ENCODE measurements at places on chromosomes 11 and 22.

GRCh38 chr11:74339619-74340018, 28.2 kb upstream of the P4HA3 start:
- no peak for DNase-seq

DNA sequence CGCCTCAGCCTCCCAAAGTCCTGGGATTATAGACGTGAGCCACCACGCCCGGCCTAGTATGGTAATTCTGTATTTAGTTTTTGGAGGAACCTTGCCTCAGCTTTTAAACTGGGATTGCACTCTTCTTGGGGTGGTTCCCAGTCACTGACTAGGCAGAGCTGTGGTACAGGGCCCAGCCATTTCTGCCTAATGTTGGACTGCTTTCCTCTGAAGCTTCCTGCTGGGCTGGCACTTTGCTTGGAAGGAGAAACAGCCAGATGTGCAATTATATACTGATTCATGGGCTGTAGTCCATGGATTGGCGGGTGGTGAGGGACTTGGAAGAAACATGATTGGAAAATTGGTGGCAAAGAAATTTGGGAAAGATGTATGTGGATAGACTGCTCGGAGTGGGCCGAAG, 17.6 kb upstream of the MCHR1 start:
- DNase-seq: no peak

DNA sequence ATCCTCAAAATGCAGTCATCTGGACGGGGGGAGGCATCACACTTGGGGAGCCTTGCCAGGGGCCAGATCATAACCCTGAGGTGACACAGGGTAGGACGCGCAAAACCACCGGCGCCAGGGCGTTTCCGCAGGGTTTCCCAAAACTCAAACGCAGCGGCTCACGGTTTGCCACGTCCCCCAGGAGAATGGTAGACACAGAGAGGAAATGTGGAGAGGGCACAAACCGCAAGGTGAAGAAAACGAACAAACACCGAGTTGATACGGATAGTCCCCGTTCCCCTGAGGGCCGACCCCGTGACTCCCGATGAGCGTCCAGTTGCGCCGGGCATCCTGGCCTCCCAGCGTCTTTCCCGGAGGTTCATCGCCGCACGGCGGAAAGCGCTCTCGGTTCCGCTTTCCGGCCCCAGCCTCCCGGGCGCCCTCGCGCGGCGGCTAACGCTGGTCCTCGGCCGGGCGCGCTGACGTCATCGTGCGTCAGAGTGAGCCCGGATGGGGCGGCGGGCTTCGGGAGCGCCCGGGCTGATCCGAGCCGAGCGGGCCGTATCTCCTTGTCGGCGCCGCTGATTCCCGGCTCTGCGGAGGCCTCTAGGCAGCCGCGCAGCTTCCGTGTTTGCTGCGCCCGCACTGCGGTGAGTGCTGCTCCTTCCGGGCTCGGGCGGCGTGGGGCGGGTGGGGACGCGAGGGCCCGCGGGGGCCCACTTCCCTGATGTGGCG, at the start of gene BIRC2:
TSS of gene BIRC2 (plus strand) at position 467 of the 714 bp plus-strand sequence. CDS start 2,641 bp downstream, outside the sequence.
- peak; percentile 65 for DNase-seq

GRCh38 chr11:17600316-17601255, 53.5 kb downstream of the OTOG start:
- no peak for DNase-seq

DNA sequence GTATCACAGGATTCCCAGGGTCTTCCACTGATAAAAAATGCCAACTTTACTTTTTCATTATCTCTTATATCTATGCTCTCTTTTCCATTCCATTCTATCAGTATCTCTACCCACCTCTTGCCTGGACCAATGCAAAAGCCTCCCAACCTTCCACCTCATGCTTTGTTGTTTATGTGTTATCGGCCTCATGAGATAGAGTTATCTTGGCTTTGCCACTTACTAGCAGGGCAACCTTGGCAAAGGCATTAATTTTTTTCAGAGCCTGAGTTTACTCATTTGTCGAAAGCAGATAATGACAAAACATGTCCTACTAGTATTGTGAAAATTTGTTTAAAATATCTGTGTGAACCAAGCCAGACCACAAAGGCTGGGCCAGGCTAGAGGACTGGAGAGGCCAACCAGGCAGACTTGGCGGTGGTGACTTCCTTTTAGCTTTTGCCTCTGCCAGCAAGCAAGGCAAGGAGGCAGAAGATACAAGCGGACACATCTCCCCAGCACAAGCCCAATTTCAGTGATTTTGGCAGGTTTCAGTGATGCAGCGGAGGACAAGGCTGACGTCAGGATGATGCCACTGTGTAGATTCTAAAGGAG, 106.9 kb downstream of the ADAMTS15 start:
- no peak for DNase-seq

DNA sequence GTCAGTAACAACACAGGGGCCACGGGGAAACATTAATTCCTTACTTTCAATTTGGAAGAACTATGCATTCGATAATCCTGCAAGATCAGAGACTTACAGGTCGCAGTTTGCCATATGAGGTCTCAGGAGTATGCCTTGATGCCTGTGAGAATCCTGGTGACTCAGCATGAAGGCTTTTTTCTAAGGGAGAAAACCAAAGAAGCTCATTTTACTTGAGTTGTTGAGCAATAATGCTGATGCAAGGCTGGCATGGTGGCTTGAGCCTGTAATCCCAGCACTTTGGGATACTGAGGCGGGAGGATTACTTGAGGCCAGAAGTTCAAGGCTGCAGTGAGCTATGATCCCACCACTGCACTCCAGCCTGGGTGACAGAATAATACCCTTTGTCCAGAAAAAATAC, 26.6 kb downstream of the ATG16L2 start:
- no peak for DNase-seq

- no peak for DNase-seq
These were observed 50.2 kb downstream of the EMSY start for GRCh38 chr11:76495019-76495418.
